ENCODE measurements at places on chromosomes 5 and 9. TPM values are rescaled to one million over a fixed set of nuclear protein-coding genes. Genes with fewer than 3 reads are reported as not detected.
A peak's percentile ranks its signal among the peaks of the same experiment; 100 is the strongest.

MVB12B gene
- total RNA-seq = 12.6 TPM

ADRB2 gene
- 41.3 TPM for total RNA-seq

CDX1 gene
- total RNA-seq = not detected

MYMK gene
- not detected for total RNA-seq

CMYA5 gene
- 5.0 TPM for total RNA-seq

ADRA1B gene
- 2.9 TPM for total RNA-seq

DNA sequence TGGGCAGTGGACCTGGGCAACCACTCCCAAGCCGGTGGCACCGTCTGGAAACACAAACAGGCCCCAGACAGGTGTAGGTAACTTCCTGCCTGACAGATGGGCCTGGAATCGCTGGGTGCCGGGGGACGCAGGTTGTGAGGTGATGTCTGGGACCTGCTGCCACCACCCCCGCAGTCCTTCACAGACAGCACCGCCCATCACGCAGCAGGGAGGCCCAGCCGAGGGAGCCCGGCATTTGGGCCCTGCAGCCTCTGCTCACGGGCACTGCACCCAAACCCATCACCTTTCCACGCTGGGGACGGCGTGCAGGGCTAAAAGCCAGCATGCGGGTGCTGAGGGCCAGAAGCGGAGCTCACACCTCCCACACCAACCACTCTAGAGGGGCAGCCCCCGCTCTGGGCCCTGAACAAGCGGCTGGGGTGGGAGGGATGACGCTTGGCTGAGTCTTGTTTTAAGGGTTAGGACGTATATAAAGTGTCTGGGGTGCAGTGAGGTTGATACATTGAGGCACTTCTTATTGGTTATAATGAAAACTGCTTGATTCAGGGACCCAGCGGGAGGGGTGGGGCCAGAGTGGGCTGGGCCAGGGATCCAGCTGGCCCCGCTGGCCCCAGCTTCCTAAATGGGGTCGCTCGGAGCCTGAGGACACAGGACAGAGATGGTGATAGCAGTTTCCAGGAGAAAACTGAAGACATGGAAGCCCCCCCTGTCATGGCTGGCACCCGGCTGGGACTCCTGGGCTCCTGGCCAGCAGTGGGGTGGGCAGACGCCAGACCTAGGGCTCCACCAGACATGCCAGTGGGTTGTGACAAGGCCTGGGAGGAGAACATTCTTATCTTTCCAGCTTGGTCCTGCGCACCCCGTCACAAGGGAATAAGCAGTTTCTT is 11.3 kb downstream of the MYMK start:
- no peaks in the 10 kb centered on the region for H3K27me3 ChIP-seq
- H3K36me3 ChIP-seq = no peaks in the 10 kb centered on the region
- DNase-seq = no peak
- no peak overlapping the region for H3K27ac ChIP-seq
- H3K4me3 ChIP-seq = no peak overlapping the region
- H3K4me1 ChIP-seq = no peaks in the 10 kb centered on the region

GRCh38 chr9:129318121-129319075 is 140.3 kb upstream of the IER5L start:
- H3K4me3 ChIP-seq = no peak overlapping the region
- peak overlapping the region; percentile 87 for H3K27ac ChIP-seq
- DNase-seq = no peak
- H3K4me1 ChIP-seq = peaks cover 8% of the 10 kb centered on the region
- H3K36me3 ChIP-seq = no peaks in the 10 kb centered on the region

- H3K4me1 ChIP-seq = no peaks in the 10 kb centered on the region
- H3K27ac ChIP-seq = peak overlapping the region; percentile 38
- H3K4me3 ChIP-seq = no peak overlapping the region
- no peaks in the 10 kb centered on the region for H3K27me3 ChIP-seq
Measured at GRCh38 chr5:160357861-160358411, 12.5 kb downstream of the C1QTNF2 start.

- H3K27ac ChIP-seq = no peak overlapping the region
Measured at GRCh38 chr5:100824635-100825034, 78.4 kb downstream of the ST8SIA4 start.

DNA sequence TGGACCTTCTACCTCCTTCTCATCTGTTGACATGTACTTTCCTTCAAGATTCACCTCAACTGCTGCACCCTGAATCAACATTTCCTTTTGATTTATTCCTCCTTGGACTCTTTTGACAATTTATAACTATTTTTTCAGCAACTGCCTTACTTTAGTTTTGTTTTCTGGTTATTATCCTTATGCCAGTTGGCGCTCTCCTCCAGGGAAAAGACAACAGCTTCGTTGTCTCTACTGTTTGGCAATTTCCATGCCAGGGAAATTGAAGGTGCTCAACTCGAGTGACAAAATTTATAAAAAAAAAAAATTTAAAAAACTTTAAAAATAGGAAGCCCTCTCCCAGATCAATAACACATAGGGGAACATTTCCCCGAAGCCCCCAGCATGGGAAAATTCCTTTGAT is 549.2 kb upstream of the DMAC1 start:
- no peak overlapping the region for H3K4me3 ChIP-seq
- no peaks in the 10 kb centered on the region for H3K36me3 ChIP-seq

- H3K4me1 ChIP-seq = peaks cover 33% of the 10 kb centered on the region
- H3K27me3 ChIP-seq = no peaks in the 10 kb centered on the region
- H3K36me3 ChIP-seq = no peaks in the 10 kb centered on the region
- H3K27ac ChIP-seq = peak overlapping the region; percentile 91
- no peak for DNase-seq
Measured at GRCh38 chr9:134355158-134355557, 28.9 kb downstream of the RXRA start.

GRCh38 chr9:70746760-70747159 is 332.3 kb upstream of the KLF9 start:
- H3K4me1 ChIP-seq = no peaks in the 10 kb centered on the region
- H3K27ac ChIP-seq = no peak overlapping the region
- H3K4me3 ChIP-seq = no peak overlapping the region
- DNase-seq = no peak
- no peaks in the 10 kb centered on the region for H3K36me3 ChIP-seq
- H3K27me3 ChIP-seq = no peaks in the 10 kb centered on the region

DNA sequence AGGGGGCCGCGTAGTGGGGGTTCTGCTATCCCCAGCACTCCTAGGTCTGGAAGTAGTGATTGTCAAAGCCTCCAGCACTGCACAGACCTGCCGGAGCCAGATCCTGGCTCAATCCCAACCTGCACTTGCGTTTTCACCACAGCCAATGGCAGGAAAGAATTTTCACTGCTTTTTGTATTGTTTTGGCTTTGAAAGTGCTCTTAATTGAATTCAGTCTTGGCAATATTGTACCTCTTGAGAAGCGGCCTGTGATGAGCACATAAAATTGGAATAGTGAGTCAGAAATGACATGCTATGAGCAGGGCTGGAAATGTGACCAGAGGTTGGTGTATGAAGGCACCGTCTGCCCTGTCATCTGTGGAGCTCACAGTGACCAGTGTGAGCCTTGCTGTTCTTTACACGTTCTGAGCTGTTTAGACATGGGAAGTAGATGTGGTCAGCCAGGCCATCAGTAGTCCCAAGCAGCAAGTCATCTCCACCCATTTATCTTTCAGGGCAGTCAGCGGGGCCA is 41.5 kb downstream of the SECISBP2 start:
- H3K27me3 ChIP-seq = no peaks in the 10 kb centered on the region
- H3K4me1 ChIP-seq = no peaks in the 10 kb centered on the region
- no peak overlapping the region for H3K4me3 ChIP-seq
- no peak overlapping the region for H3K27ac ChIP-seq

DNA sequence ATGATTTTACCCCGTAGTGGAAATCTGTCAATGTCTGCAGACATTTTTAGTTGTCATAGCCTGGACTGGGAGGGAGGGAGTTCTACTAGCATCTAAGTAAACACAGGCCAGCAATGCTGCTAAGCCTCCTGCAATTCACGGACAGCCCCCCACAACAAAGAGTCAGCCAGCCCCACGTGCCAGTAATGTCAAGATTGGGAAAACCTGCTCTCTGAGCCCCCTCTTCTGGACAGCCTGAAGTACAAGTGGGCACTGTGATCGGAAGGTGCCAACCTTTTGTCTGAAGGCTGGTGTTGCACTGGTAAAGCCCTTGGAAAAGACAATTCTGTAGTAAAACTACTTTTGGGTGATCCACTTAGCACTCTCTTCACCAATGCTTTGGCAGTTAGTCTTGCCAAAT is 154.5 kb downstream of the TARS1 start:
- no peaks in the 10 kb centered on the region for H3K36me3 ChIP-seq
- no peak overlapping the region for H3K4me3 ChIP-seq
- H3K4me1 ChIP-seq = no peaks in the 10 kb centered on the region
- H3K27me3 ChIP-seq = no peaks in the 10 kb centered on the region

DNA sequence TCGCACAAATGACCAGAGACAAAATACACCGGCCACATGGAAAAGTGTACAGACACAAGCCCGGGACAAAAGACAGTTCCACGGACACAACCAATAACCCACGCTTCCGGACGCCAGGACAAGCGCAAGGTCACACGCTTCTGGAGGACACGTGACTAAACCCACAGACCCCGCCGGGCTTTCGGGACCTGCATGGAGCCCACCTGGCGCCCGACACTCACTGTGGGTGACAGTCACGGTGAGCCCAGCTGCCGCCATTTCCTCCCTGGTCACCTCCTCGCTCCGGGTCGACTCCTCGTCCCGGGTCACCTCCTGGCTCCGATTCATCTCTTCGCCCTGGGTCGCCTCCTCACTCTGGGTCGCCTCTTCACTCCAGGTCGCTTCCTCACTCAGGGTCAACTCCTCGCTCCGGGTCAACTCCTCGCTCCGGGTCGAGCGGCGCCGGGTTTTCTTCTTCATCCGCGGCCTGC is 470 bp downstream of the BAG1 start:
- H3K4me3 ChIP-seq = peak overlapping the region; percentile 97
- peak; percentile 31 for DNase-seq
- H3K36me3 ChIP-seq = no peaks in the 10 kb centered on the region
- no peaks in the 10 kb centered on the region for H3K27me3 ChIP-seq
- peaks cover 8% of the 10 kb centered on the region for H3K4me1 ChIP-seq
